NCI-H1436 treated with DMSO at 0.1 percent for 48 hours (cell line): ENCODE measurements at places on chromosomes 4 and X.
A peak's percentile ranks its signal among the peaks of the same experiment; 100 is the strongest.

- DNase-seq = no peak
Measured at GRCh38 chrX:53421125-53421524, 1.3 kb downstream of the SMC1A start.

DNA sequence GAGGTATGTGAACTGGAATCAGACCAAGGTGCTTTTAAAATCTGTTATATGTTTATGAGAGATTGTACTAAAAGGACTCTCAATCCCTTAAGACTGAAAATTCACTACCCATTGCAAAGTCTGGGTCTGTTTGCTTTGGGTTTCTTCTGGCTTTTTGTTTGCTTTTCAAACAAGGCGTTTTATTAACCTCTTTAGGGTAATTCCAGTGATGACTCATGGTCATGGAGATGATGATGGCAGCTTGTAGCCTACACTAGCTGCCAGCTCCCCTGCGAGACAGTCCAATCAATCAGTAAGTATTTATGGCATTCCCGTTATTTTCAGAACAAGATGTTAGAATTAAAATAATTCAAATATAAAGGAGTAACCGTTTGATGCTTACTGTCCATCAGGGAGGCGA lies 643.8 kb upstream of the FTHL17 start:
- DNase-seq = no peak

GRCh38 chrX:1164322-1165288 lies 47.8 kb downstream of the CRLF2 start:
- DNase-seq = no peak

- no peak for DNase-seq
Measured at GRCh38 chr4:41436419-41436818, 101.5 kb upstream of the LIMCH1 start.

- DNase-seq = no peak
Measured at GRCh38 chr4:171340258-171340657, 472.9 kb upstream of the GALNTL6 start.

DNA sequence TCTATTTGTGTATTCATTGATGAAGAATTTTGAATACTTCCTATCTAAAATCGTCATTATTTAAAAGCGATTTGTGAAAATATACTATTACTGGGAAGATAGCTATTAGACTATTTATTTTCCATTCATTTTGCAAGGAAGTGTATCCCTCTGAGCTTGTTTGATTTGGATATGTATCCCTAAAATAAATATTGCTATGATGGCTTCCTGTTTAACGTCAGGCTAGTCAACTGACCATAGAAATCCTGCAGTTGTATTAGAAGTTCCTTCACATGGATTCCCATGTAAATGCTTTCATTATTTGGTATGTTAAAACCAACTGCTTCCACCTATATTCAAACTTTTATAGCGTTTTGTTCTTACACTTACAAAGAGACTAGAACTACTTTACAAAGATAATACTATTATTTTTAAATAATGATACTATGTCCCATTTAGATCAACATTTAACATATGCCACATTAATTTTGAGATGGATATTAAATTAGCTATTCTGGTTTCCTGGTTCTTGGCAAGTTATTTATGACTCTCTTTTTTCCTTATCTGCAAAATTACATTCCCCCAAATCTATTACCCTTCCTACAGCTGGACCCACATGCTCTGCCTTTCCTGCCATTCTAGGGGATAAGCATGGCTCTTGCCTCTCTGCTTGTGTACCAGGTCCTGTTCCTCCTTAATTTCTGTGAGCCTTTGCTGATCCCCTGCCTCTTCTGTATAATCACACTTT lies 26.7 kb upstream of the PDE5A start:
- no peak for DNase-seq

DNA sequence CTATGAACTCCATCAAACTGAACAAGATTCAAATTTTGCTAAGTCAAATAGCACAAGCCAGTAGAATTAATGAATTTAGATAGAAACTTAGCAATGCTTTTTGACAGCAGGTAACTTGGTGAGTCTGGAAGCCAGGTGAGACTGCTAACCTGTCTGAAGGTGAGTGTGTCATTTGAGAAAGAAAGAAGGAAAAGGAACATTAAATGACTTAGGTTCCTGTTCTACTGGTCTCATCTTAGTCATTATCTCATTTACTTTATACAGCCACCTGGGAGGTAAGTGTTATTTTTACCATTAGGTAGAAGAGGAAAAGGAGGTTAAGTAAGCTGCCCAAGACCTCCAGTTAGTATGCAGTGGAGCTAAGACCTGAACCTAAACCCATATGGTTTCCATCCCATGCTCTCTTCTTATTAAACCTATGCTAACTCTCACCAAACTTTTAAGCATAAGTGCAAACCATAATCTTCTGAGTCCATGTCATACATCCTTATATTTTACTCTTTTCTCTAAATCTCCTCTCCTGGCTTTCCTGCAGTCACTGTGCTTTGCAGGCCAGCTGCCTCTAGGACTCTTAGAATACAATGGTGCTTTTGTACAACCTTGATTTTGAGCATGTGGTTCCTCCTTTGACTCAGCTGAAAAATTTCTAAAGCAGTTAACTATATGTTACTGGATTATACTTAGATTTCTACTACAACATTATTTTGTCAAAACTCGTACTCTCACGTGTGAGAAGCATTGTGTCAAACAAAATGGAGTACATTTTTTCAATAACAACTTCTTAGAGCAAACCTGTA lies 68.5 kb downstream of the ATP10D start:
- DNase-seq = no peak

DNA sequence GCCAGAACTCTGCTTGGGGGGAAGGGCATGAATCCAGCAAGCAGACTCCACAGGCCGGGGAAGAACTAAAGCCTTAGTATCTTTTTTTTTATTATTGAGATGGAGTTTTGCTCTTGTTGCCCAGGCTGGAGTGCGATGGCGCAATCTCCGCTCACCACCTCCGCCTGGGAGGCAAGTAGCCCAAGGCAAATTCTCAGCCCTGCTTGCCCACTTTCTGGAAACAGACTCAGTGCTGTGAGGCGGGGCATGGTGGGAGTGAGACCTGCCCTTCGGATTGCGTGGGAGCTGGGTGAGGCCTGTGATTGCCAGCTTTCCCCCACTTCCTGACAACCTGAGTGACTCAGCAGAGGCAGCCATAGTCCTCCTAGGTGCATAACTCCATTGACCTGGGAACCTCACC lies 348.8 kb downstream of the GASK1B start:
- no peak for DNase-seq

DNA sequence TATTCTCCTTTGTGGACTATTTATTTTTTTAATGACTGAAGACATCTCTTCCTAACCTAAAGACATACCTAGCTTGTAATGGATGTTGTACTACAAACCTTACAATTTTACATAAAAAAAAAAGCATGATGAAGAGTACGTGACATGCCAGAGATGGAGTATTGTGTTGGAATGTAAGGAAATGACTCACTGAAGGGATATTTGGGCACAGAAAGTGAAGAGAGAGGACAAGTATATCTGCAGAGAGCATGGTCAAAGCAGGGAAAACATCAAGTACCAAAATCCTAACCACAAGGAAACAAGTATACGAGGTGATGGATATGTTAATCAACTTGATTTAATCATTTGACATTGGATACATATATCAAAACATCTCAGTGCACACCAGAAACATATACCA lies 1051.4 kb upstream of the PRKX start:
- DNase-seq = no peak

DNA sequence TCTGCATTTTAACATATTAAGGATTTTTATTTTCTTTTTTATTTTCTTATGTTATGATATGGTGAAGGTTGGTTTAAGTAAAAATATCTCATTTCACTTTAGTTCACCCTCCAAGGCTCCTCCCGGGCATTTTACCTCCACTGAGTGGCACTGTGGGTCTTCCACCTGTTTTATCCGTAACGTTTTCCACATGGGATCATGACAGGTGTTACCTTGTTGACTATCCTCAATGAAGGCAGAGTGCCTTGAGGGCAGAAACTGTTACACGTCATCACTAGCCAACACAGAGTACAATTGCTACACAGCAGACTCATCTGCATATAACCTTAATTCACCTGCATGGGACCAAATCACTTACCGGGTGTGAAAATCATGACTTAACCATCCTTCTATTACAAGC lies 105.8 kb downstream of the GEMIN8 start:
- DNase-seq = no peak

DNA sequence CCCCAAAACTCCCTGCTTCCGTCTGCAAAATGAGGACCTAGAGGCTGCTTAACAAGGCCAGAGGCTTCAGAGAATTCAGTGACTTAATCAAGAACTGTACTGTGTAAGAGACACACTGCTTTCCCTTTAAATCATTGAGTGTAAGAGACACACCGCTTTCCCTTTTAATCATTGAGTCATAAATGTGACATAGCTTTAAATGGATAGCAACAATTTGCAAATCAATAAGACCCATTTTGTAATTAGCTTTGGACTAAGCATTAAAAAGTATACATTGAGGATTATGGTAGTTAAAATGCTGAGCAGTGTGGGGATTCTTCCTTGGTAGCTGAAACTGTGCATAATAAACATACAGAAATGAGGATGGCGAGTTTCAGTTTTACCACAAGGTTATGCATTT lies 31.8 kb downstream of the ARX start:
- DNase-seq = no peak

DNA sequence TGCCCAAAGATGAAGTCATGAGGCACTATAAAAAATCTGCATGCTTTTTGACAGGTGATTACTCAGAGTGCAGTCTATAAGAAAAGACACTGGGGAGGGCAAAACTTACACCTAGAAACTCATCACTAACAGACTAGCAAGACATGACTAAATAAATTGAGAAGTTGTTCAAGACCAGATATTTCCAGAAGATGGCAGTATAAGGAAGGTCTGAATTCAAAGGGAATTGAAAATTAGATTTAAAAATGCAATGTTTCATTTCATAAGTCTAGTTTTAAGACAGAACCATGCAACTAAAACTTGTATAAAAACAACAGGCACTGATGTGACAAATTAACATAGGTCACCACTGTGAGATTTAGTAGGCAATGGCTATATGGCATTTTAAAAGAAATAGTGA lies 232.5 kb upstream of the POF1B start:
- DNase-seq = no peak

DNA sequence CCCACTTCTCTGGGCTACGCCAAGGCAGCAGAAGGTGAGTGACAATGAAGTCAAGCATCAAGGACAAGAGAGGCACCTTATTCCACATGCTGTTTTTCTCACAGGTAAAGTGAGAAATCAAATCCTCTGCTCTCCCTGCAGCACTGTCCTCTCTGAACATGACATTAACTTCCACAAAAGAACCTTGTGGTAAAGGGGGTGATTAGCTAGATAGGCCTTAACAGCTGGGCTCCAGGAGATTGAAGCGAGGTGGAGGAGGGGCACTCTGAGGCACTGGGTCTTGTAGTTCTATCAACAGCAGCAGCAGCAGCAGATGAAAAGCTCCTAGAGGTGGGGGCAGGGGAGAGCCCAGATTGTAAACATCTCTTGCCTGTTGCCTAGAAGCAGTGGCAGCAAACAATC lies 96.8 kb upstream of the CXXC4 start:
- peak; percentile 95 for DNase-seq

- DNase-seq = no peak
Measured at GRCh38 chr4:2103843-2104547, 44.9 kb downstream of the NAT8L start.

- no peak for DNase-seq
Measured at GRCh38 chrX:15739886-15740285, 1.8 kb downstream of the CA5B start.

DNA sequence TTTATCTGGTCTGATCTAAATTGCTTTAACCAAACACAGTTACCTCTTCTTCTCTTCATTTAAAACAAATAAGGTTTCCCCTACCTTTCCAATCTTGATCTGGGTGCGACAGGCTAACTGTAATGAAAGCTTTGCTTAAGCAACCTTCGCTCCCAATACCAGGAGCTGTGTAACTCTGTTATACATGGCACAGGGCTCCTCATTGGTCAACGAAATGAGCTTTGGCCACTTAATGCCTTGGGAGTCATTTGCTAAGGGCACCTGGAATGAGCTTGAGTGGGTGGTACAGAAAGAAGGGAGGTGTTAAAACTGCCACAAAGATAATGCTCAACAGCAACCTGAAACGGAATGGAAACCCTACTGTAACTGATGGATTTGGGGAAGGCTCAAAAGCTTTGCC lies 140.5 kb downstream of the CHRNA9 start:
- DNase-seq = no peak

DNA sequence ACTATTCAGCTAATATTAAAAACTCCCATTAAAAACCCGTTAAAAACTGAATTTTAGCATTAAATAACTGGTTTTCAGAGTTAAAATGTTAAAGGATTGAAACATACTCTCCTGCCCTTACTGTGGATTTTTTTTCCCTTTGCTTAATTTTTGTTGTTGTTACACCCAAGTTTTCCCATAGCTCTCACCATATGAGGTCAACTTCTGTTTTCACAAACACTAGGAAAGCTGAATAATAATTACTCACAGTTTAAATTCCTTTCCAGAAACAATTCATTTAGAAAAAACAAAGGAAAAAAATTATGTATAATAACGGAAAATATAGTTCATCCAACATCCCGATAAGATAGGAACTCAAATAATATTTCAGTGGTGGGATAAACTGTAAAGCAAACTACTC lies 129.0 kb downstream of the PPP3CA start:
- DNase-seq = no peak

- DNase-seq = no peak
Measured at GRCh38 chrX:101986586-101986985, 54.8 kb upstream of the ZMAT1 start.

GRCh38 chr4:93814722-93815121 lies 13.8 kb upstream of the ATOH1 start:
- no peak for DNase-seq

DNA sequence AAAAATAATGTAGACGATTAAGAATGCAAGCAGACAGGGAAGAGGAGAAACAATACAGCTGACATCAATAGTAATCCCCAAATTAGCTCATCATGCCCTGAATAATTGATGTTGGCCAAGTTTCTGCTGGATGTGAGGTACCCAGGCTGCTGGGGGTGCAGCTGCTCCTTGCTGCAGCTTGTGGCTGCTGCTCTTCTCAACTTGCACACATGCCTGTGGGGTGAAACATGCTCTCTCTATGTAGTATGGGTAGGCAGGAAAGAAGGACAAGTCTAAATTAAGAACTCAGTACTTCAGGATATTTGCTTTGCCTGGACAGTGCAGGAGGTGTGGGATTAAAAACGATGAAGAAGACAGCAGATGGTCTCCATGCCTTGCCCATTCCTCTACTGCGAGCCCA lies 16.7 kb downstream of the EDA2R start:
- DNase-seq = no peak

- no peak for DNase-seq
Measured at GRCh38 chrX:30607155-30607554, 29.6 kb upstream of the TASL start.

- DNase-seq = no peak
Measured at GRCh38 chr4:96009427-96010119, 169.7 kb downstream of the PDHA2 start.

DNA sequence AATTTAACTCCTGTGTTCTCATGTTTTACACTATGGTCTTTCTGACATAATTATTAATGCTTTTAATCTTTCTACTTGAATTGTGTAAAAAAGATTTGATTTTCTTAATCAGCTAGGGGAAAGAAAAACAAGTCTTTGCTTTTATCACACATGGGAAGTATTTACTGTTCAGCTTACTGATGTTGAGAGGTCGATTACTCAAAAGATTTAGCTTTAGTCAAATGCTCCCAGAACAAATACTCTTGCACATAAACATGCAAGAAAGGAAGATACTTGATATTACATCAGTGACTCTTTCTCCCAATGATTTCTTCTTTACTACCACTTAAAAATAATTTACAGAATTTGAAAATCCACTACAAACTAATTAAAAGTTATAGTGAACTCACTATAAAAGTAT lies 198.3 kb upstream of the FAT4 start:
- no peak for DNase-seq

GRCh38 chr4:108838451-108838850 lies 75.6 kb upstream of the ETNPPL start:
- DNase-seq = no peak
